ENCODE measurements at places on chromosomes 16 and 17.

DNA sequence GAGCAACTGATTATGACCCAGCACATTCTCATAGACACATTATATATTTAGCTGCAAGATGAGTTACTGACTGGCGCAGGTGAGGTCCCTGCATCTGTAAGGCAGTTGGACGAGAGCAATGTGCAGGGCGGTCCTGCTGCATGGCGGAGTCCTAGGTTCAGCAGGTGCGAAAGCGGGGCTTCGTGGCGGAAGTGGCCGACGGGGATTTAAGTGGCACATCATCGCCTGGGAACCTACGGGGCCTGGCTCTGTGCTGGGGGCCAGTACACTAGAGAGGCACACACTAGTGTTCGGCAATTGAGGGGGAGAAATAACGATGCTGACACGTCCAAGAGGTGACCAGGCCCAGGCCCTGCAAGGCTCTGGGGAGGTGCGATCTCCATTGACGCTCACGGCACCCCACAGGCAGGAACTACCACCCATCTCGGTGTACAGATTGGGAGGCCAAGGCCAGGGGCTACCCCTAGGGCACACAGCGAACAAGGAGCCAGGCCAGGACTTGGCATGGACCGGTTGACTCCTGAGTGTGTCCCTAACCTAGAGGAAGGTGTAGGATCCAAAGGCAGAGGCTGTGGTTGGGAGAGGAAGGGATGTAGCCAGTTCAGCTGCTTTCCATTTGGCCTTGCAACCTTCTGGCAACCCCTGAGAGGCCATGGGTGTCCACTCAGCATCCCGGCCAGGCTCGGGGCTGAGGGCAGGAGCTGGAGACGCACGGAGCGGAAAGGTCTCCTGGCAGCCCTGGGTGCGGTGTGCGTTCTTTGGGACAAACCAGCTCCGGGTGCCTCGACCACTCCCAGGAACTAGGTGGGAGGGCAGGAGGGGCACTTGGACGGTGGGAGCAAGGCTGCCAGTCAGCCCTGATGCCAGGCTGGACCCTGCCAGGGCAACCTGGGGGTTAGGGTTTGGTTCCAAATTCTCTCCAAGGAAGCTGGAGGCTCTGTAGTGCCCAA is 103.9 kb upstream of the CREBBP start:
- no peak for DNase-seq

DNA sequence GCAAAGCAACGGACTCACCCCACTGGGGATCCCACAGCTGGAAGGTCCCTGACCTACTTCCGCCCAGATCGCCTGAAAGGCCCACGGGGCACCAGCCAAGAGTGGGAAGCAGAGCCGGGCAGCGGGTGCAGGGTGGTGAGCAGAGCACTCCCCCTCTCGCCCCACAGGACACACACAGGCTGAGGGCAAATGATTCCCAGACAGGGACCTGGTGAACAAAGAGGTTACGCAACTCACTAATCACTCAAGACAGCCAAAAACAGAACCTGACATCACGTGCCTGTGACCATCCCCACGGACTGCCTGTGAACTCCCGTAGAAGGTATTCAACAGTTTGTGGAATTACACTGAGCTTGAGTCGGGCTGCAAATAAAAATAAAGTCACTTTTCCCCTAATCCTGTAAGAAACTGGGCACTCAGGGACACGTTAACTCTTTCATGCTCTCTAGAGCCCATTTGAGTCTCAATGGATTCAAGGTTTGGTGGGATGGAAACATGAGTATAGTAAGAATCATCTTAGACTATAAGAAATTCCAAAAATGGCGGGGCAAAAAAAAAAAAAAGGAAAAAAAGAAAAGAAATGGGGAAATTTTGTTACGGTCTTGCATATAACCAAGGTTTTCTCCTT is 396.1 kb downstream of the SOX9 start:
- no peak for DNase-seq

- no peak for DNase-seq
Observed at GRCh38 chr17:57925361-57925990, 29.7 kb downstream of the CUEDC1 start.

DNA sequence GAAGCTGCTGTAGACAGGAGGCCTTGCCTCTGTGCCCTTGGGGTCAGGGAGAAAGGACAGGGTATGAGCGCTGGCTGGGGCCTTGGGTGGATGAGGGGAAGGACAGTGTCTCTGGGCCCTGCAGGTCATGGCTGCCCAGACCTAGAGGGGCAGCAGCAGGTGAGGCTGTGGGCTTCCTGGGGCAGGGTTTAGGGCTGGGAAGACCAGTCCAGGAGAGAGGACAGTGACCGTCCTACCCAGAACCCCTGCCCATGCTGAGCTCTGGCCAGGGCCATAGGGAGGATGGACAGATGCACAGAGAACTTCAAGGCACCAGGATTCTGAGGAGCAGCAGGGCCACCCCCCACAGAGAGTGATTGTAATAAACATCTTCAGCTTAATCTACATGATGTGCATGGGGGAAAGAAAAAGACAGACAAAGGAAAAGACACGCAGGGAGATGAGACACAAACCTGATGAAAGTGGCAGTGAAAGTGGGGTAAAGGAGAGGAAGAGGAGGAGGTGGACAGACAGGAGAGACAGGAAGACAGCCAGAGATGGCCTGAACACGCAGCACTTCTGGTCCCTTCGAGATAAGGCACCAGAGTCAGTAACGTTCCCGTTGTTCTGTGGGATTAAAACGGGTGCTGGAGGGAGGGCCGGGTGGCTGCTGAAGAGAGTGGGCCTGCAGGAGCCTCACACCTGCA is 17.5 kb downstream of the FLOT2 start:
- no peak for DNase-seq

GRCh38 chr17:27577121-27577761 is 53.7 kb upstream of the LGALS9 start:
- DNase-seq = no peak

DNA sequence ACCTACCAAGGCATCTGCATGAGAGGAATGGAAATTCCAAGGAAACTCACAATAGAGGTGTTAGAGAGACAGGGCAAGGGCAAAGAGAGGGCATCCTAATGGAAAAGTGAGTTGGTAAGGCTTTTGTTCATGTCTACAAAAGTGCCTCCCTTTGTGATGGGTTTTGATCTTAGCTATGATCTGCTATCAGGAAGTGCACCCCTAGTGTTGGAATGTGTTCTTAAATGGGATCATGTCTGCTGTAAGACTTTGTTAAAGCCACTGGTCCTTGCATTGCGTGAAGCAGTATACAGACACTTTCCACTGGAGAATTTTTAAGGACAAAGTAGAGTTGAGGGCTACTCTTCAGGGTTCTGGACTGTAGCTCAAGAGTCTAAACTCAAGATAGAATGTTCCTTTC is 92.0 kb downstream of the MAP2K6 start:
- DNase-seq = no peak

DNA sequence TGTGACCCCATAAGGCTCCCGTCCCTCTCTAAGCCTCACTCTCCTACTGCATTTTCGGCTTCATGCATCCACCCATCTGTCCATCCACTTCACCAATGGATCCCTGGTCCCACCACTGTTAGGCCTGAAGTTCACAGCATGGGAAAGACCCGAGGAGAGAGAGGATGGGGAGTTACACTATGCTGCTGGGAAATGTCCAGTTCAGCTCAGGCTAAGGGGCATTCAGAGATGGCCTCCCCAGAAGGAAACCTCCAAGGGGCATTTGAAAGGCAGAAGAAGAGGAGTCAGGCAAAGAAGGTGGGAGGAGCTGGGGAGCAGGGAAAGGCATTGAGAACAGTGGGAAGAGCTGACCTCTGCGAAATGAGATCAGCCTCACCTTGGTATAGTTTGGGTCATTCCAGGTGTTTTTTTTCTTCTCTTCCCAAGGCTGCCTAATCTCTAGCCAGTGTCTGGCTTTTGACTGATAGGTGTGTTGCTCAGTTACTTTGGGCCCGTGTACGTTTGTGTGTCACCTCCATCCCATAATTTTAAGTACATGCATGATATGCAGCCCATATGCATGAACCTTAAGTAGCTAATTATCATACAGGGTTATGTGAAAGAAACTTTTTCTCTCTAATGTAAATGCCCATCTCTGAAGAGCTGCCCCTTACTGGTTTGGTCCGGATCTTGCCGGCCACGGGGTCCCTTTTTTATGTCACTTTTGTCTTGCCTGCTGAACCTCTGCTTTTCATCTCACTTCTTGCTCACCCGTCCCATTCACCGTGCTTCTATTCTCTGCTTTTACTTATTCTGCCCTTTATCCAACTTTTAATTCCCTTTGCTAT is 11.6 kb upstream of the DRC7 start:
- DNase-seq = no peak

GRCh38 chr17:38428643-38429371 is 543 bp downstream of the ARHGAP23 start:
- DNase-seq = no peak

DNA sequence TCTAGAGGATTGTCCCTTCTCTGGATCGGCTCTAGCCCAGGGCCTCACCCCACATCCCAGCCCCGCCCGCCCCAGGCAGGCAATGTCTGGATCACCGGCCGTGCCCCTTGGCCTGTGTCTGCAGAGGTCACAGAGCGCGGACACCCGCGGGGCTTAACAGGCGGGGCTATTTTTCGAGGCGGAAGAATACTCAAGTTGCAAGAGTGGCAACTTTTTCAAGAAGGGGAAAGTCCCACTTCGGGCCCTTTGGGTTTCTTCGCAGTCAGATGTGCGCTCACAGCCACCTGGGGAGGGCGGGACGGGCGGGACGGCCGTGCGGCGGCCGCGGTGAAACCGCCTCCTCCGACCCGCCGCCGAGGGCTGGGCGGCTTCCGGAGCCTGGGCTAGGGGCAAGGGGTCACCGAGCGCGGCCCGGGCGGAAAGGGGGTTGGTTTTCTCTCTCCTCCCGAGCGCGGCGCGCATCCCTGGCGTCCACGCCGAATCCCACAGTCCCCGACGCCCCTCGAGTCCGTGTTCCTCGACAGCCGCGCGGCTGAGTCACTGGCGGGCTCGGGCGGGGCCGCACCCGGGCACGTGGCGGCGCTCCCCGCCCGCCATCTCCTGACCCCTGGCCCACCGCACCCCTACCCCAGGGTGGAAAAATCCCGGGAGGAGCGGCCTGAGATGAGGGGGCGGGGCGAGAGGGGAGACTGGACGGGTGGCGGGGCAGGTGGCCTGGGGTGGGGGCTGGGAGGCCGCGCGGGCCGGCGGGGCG is 1.2 kb upstream of the PFN1 start:
- no peak for DNase-seq
